NCI-H1105 (cell line): ENCODE measurements at places on chromosomes 4 and X.

GRCh38 chrX:97326456-97326855 lies 442.7 kb downstream of the RPA4 start:
- no peak for DNase-seq

DNA sequence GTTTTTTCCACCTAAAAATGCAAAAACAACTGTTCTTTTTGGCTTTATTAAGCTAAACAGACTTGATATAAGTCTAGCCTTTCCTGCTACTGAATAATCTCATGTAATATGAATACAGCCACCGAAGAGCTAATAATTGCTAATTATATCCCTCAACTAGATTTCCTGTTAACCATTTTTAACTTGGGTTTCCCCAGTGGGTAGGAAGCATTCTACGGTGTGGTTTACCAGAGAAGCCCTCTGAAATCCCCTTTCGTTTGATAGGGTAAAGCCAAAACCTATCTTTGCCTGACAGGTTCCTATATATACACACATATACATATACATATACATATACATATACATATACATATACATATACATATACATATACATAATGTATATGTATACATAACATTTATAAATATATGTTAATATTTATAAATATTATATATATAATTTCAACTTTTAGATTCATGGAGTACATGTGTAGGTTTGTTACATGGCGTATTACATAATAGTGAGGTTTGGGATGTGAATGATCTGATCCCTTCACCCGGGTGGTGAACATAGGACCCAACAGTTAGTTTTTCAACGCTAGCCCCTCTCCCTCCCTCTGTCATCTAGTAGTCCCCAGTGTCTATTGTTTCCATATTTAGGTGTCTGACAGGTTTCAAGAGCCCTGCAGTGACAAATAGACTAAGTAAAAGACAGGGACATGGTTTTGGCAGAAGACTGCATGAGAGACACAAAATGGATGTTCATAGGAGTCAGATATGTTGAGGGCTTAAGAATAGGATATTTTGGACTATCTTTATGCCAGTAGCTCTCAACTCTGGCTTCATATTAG lies 62.4 kb downstream of the ATXN3L start:
- DNase-seq, result no peak

DNA sequence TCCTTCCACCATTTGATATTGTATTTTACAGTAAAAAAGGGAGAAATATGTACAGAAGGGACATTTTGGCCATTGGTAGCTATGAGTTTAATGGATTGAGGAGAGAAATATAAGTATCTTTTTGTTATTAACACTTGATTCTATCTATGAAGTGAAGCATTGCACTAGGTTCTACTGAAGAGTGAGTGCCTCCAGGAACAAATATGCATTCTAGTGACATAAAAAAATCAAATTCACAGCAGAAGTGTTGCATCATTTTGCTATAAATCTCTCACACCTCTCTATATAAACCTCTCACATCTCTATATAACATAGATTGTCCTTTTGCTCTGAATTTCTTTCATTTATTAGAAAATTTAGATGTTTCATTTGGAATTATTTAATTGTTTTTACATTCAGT lies 425 bp downstream of the SYTL5 start:
- no peak for DNase-seq

GRCh38 chr4:11589676-11590075 lies 161.0 kb upstream of the HS3ST1 start:
- DNase-seq, result no peak

- no peak for DNase-seq
Observed at GRCh38 chr4:38213083-38213805, 253.0 kb downstream of the PTTG2 start.

- DNase-seq, result no peak
Observed at GRCh38 chr4:10728016-10728415, 43.4 kb upstream of the CLNK start.

- no peak for DNase-seq
Observed at GRCh38 chrX:50432829-50433289, 37.8 kb downstream of the DGKK start.

DNA sequence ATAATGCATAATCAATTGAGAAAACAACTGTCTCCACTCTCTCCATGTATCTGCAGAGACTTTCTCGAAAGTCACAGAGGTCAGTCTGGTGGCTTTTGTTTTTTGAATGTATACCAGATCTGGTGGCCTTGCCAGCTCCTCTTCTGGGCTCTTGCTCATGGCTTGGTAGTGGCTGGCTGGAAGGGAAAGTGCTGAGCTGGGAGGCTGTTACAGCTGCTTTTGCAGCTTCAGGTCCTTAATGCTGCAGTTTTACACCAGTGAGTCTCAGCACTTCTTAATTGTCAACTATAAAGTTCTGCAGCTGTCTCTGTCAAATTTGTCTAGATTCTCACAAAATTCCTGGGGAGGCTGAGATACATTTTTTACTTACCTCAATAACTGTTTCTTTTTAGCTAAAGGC lies 390.0 kb downstream of the GRXCR1 start:
- DNase-seq, result no peak

GRCh38 chrX:55201930-55202579 lies 18.1 kb upstream of the PAGE5 start:
- no peak for DNase-seq

DNA sequence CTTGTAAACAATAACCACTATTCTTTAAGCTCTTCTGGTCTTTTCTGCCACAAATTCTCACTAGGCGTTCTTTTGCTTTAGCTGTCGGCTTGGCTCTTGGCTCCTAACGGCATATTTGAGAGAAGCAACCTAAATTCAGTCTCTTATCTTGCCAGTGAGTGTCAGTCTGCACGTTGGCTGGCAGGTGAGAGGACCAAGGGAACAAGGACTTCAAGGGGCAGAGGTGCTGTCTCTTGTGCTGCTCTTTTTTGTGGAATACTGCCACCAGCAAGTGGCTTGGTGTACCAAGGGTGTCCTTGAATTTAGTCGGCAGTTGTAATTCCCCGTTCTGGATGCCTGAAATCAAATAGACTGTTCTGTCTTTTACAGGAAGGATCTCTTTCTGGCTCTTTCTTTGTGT lies 77.8 kb upstream of the SLC4A4 start:
- DNase-seq, result no peak

DNA sequence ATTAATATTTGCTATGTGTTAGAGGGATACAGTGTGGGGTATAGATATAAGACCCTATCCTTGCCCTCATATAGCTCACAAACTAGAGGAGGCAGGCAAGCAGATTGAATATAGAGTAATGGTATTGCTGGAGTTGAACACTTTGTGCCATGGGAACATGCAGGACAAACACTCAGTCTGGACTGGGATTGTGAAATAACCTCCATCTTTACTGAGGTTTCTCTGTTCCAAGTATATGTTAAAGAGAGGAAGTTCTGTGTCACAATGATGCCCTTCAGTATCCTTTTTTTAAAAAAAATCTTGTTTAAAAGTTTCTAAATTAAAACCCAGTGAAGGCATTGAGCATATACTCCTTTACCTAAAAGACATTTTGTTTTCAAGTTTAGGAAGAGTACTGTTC lies 8.7 kb downstream of the FABP2 start:
- DNase-seq, result no peak

DNA sequence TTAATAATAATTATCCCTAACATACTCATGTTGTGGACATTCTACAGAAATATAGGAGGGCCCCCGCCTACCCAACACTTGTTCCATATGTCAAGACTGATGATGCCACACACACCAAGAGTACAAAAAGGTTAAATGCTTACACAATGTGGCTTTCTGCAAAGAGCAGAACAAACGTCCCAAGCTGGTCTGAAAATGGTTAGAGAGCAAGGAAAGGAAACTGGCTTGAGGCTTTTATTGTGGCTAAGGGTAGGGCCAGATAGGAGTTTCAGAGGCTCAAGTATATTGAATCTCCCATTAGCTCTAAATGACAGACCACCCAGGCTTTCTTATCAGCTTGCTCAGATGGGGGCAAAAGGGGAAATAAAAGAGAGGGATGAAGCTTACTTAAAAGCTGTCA lies 134.1 kb upstream of the C1QTNF7 start:
- DNase-seq, result no peak

GRCh38 chrX:40694802-40695201 lies 40.5 kb downstream of the MED14 start:
- DNase-seq, result no peak

- no peak for DNase-seq
Observed at GRCh38 chr4:56986952-56987351, 8.3 kb downstream of the POLR2B start.

GRCh38 chr4:2671267-2671895 lies 84.8 kb downstream of the TNIP2 start:
- no peak for DNase-seq

- no peak for DNase-seq
Observed at GRCh38 chr4:123671636-123672404, 275.2 kb downstream of the SPRY1 start.

DNA sequence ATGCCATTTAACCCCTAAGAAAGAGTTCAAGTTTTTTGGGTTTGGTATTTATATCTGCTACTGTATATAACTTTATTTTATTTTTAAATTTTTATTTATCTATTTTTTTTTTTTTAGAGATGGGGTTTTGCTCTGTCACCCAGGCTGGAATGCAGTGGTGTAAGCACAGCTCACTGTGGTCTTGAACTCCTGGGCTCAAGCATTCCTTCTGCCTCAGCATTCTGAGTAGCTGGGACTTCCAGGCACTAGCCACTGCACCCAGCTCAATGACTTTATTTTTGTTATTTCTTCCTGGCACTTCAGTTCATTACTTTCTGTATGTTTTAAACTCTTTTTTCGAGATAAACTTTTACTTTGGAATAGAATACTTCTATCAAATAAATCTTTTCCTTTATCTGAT lies 42.4 kb upstream of the PGAM4 start:
- DNase-seq, result no peak

DNA sequence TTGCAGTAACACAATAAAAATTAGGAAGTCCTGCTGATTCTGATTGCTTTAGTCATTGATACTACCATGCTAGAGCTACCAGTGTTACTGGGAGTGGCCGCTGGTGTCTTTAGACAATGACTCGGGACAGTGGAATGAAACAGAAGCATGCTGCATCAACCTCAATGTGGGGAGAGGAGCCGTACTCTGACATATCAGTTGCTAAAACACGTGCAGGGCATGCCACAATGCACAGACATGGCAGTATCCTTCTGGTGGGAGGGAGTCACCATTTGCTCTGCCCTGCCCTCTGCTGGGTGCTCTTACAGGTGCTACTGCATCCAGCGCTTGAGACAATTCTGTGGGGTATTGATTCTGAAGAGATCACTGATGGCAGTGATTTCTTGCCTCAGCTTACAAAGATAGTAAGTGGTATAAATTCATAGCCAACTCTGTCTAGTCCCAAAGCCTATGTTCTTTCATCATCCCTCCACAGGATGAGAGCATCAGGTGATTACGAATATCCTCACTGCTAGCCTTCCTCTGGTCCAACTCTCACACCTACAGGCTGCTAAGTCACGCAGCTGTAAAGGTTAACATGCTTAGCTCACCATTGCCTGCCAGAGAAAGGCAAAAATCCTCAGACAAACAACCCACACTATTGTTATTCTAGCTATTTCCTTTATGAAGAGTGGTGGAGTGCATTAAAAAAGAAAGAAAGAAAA lies 43.7 kb downstream of the NSG1 start:
- peak; percentile 0 for DNase-seq

GRCh38 chr4:27973056-27973455 lies 1112.4 kb downstream of the STIM2 start:
- DNase-seq, result no peak

GRCh38 chr4:36823199-36823967 lies 421.2 kb upstream of the NWD2 start:
- DNase-seq, result peak; percentile 24

- no peak for DNase-seq
Observed at GRCh38 chr4:78772526-78773091, 3.5 kb upstream of the BMP2K start.

DNA sequence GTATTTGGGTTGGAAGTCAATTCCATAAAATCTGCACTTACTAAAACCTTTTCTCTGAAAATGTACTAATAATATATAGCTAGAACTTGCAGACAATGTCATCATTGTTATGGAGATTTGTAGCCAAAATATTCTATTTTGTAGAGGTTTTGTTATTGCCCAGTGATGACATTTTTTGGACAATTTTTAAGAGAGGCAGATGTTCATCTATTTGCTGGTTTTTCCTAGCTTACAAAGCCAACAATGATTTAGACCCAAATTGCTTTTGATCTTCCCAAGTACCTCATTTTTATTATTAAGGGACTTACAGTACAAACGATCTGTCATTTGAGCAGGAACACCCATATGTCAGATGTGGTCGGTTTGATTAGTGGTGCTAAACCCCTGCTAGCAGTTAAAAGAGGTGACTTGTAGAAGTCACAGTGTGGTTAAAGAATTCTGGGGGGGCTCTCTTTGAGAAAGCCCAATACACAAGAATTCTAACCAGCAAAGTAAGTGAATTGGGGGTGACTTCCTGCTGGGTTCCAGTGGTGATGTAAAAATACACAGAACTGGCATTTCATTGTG lies 136.2 kb downstream of the KIT start:
- DNase-seq, result no peak

DNA sequence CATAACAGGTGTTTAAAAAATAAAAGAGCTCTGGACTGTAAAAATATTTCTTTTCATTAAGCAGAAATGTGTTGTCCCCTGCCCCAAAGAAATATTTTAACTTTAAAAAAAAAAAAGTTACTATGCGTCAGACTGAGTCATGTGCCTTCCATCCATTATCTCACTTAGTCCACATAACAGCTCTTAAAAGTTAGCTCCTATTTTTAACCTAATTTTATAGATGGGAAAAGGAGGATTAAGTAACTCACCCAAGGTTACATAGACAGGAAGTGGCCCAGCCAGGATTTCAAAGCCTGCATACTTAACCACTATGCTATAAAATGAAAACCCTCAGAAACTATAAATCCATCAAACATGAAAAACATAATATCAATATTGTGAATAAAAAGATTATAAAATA lies 97.7 kb downstream of the MANBA start:
- DNase-seq, result no peak

GRCh38 chr4:64882311-64883086 lies 473.2 kb upstream of the TECRL start:
- DNase-seq, result no peak

DNA sequence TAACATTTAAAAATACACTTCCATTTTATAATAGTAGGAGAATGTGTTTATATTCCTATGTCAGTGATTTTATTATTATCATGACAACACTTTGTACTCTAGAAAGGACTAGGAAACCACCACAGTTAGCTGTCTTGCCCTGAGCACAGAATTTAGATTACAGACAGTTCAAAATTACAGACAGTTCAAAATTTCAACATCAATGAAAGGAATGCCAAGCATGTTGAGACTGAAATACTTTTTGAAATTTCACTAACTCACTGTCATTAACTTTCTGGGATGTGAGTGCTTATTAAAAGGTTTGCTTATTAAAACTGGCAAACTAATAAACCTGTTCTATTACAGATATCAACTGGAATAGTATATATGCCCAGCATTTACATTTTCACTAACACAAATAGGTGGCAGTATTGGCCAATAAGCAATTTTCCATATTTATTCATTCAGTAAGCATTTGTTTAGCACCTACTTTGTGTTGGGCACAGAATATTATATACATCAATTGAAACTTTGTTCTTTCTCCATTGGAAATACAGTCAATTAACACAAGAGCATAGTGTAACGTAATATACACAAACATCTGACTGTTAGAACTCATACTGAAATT lies 179.4 kb downstream of the FBXW7 start:
- no peak for DNase-seq
